Fibroblast of gingiva (primary cell): ENCODE measurements at places on chromosomes 6 and 20.
A peak's percentile ranks its signal among the peaks of the same experiment; 100 is the strongest.

GRCh38 chr20:19554666-19555065, 203.4 kb upstream of the RIN2 start:
- no peak for DNase-seq

GRCh38 chr20:10609770-10610169, 64.0 kb downstream of the JAG1 start:
- no peak for DNase-seq

- DNase-seq = peak; percentile 83
Observed at GRCh38 chr6:166402582-166403277, 20.0 kb upstream of the MPC1 start.

DNA sequence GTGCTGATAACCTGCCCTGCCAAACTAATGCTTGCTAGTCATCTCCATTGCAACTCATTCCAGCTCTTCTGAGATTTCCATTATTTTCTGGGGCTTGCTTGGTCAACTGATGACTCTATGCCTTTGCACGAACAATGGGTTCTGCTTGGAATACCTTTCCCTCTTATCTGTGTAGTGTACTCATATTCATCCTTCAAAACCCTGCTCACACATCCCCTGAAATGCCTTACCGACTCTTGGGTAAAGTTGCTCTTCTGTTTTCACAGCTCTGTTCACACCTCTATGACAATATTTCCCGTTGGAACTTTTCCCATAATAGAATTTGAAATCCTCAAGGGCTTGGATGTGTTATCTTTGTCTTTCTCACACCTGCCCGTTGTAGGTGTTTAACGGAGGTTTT, 331.0 kb upstream of the SOX4 start:
- no peak for DNase-seq

GRCh38 chr6:111531185-111531584, 48.2 kb upstream of the REV3L start:
- DNase-seq = no peak

DNA sequence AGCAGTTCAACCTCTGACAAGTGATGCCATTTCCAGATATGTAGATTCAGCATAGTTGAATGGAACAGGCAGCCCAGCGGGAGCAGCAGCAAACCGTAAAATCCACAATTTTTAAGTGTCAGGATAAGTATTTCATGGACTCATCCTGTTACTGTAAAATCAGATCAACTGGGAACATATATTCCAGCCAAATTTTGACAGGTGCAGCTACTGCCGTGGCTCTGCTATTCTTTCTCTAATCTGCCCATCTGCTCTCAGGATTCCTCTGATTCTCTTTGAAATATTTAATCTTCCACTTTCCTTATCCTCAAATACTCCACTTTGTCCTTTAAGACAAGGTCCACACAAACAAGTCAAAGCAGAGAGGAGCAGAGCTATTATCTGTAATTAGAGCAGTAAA, 245.4 kb upstream of the ASCC3 start:
- DNase-seq = no peak

DNA sequence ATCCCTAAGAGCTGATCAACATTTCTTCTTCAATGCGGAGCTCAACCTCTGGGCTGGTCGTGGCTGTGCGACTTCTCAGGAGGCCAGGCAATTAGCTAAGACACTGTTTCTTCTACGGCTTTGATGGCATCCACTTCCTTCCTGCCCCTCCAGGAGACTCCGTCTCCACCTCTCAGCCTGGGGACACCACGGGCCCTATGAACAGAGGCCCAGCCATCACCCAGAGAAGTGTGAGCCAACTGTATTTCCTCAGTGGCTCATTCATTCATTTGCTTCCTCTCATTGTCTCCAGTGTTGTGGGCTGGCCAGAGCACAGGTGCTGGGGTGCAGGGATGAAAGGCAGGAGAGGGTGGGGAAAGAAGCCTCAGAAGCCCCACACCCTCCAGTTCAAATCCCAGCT, 51.8 kb upstream of the APCDD1L start:
- no peak for DNase-seq

- peak; percentile 40 for DNase-seq
Observed at GRCh38 chr6:69232911-69233448, 563.8 kb downstream of the LMBRD1 start.

DNA sequence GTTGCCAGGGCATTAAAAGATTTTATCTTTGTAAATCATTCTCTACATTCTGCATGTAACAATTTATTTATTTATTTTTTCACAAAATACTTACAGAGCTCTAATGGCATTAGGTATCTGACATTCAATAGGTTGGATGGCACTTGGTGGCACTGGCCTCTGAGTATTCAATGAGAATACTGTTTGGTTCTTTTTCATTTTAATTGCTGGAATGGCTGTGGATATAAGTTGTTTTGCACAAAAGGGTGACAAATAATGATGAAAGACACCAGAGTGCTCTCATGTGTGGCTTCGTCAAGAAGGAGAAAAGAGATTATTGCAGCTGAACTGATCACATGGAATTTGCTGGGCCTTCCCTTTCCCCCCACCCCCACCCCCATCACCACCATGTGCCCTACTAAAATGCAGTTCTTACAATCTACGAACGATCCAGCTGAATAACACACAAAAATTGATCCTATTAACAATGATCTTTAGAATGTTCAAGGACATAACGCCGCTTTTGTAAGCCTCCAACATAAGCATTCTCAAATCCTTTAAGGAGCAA, 195.2 kb upstream of the POU3F2 start:
- no peak for DNase-seq

DNA sequence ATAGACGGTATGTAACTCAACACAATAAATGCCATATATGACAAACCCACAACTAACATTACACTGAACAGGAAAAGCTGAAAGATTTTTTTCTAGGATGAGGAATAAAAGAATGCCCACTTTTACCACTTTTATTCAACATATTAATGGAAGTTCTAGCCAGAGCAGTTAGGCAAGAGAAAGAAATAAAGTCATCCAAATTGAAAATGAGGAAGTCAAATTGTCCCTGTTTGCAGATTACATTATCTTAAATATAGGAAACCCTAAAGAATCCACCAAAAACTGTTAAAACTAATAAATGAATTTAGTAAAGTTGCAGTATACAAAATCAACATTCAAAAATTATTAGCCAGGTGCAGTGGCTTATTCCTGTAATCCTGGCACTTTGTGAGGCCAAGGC, 24.6 kb upstream of the ADGB start:
- DNase-seq = no peak

GRCh38 chr6:34757687-34758274, 476 bp downstream of the SNRPC start:
- DNase-seq = no peak

DNA sequence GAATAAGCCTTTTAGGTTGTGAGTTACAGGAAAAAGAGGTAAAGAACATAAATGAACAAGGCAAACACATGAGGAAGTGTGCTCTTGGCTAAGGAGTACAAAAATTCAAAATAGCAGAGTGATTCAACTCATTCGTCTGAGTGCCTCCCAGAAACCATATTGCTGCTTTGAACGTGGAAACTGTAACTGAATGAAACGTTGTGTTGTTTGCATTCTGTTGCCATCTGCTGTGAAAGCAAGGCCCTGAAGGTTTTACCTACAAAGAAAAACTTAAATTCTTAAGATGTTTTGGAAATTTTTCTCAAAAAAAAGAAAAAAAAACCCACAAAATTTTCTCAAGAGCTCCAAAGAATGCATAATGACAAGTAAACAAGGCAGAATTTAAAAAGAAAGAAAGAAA, 375.4 kb upstream of the HS3ST5 start:
- no peak for DNase-seq

DNA sequence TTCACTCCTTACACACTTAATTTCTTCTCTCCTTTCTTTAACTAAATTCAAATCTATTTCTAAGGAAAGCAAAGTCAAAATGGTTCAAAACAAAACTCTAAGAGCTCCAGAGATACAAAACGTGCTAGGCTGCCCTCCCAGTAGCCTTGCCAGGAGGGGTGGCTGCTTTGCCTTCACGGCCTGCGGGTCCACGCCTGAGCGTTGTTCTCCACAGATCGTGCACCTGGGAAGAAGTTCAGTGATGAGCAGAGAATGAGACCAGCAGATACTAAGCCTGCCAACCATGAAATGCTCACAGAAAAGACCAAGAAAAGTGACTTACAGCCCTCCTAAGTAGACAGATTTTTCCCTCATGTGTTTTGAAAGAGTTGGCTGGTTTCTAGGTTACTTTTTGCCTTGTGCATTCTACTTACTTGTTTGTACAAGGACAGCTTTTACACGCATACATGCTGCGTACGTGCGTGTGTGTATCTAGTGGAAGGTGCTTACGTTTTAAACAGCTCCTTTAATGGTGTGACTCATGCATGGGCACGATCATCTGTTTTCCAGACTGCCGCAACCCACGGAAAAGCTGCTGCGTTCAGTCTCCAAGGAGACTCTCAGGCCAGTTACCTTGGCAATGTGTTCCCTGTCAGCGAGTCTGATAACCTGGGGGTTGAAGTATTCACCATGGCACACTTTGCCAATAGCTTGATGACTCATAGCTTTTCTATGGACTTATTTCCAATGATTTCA, 32.4 kb upstream of the PBOV1 start:
- peak; percentile 26 for DNase-seq

DNA sequence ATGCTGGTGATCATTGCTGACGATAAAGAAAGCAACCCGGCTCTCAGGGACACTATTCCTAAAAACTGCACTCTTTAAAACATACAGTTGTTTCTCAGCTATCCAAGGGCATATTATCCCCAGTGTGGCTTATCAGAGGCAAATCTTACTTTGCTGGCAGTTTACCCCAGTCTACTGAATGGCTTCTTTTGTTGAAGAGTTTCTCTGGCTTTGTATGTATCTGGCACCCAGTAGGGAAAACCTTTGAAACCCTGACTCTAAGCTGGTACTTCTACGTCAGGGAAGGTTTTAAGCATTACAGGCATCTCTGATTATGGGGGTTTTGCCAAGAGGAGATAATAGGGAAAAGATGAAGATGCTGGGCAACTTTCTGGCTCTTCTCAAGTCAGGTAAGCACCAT, 637.6 kb upstream of the CHD6 start:
- no peak for DNase-seq

- DNase-seq = no peak
Observed at GRCh38 chr6:5832668-5833067, 174.1 kb downstream of the NRN1 start.

DNA sequence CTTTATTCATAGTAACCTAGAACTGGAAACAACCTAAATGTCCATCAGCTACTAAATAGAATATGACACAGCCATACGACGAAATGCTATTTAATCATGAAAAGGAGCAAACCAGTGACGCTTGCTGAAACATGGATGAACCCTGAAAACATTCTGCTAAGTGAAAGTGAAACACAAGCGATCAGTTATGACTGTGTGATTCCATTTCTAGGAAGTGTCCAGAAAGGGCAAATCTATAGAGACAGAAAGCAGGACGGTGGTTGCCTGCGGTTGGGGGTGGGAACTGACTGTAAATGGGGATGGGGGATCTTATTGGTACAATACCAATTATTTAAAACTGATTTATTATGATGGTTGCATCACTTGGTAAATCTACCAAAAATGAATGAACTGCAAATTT, 126.8 kb downstream of the IPCEF1 start:
- no peak for DNase-seq

DNA sequence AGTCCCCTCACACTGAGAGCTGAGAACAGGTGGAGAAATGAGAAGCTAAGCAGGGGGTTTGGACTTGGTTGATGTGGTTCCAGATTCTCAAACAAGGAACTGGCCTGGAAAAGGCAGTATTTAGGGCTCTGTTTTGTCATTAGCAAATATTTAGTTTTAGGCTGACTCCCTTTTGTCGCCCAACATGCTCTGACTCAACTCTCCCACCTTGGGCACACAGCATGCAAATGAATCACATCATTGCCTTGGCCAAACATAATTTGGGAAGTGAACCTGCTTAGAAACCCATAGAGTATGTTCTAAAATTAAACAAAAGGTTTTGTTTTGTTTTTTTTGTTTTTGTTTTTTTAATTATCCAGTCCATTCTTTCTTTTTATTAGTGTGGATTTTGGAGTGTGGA, 9.5 kb upstream of the UQCC2 start:
- DNase-seq = no peak

DNA sequence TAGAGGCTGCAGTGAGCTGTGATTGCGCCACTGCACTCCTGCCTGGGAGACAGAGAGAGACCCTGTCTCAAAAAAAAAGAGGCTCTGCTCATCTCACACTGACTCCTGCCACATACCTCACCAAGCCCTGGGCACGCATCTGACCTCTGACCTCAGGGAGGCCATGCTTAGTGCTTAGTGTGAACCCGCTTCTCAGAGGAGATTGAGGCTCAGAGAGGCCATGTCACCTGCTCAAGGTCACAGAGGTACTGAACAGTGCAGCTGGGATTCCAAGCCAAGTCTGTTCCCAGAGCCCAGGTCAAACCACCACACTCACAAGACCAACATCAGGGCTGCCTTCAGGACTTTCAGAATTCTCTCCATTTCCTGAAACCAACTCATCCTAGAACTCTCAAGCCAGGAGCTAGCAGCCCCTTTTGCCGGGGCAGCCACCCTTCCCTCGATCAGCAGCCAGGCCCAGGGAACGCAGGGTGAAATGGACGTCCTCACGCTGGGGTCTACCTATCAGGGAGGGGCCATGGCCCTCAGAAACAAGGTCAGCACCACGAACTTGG, 2.9 kb downstream of the CABLES2 start:
- DNase-seq = no peak

GRCh38 chr6:43806043-43806757, 36.2 kb downstream of the VEGFA start:
- DNase-seq = peak; percentile 27

GRCh38 chr6:21665392-21666200, 72.0 kb downstream of the SOX4 start:
- no peak for DNase-seq

DNA sequence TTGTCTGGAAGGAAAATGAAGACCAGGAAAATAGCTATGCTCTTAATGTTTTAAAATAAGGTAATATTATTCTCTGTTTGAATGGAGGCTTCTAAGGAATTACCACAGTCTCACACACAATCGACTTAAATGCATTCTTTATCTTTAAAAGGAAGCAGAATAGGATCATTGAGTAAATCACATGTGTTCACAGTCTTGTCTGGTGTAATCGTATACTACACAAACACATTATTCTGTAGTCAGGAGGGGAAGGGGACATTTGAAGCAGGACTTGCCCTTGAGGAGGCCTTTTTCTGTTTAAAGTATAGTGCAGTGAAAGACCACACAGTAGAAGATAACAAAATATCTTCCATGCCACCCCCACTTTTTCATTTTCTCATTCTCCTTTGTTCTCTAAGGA, 20.6 kb upstream of the REV3L start:
- no peak for DNase-seq

- DNase-seq = peak; percentile 23
Observed at GRCh38 chr20:36574366-36575135, 1.2 kb downstream of the TGIF2 start.

DNA sequence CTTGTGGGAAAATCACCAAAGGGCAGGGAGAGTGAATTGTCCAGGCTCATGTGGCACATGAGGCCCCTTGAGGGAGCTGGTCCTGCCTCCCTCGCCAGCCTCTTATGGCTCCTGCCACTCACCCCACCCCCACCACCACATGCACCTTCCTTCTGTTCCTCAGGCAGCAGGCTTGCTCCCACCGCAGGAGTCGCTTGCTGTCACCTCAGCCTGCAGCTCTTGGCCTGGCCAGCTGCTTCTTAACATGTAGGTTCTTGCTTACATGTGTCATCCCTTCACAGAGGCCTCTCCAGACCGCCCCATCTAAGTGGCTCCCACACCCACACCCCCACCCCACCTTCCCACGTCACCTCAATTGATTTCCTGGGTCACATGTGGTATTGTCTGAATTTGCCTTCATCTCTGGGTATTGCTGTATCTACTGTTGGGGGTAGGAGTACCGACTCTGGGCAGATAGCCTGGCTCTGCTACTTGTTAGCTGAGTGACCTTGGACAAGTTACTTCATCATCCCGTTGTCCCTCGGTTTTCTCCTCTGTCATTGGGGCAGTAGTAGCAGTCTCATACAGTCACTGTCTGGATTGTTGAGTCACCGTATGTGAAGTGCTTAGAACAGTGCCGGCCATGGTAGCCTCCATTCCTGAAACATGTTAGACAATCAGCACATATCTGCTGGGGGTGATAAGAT, 41.7 kb downstream of the SLC9A8 start:
- DNase-seq = no peak
